ENCODE measurements at places on chromosomes 7 and 10. TPM values are rescaled to one million over a fixed set of nuclear protein-coding genes. Genes with fewer than 3 reads are reported as not detected.

ZMYND11 gene
- 14.2 TPM for polyA plus RNA-seq

PAPOLB gene
- not detected for polyA plus RNA-seq

BICC1 gene
- 0.49 TPM for polyA plus RNA-seq

BUB3 gene
- 18.9 TPM for polyA plus RNA-seq

LEP gene
- 0.02 TPM for polyA plus RNA-seq

PAX2 gene
- not detected for polyA plus RNA-seq

FFAR4 gene
- polyA plus RNA-seq, result 0.15 TPM

TMEM229A gene
- not detected for polyA plus RNA-seq

SPDYE18 gene
- polyA plus RNA-seq, result 0.20 TPM

JAKMIP3 gene
- 0.12 TPM for polyA plus RNA-seq

GPR15LG gene
- 321 TPM for polyA plus RNA-seq

DYDC1 gene
- polyA plus RNA-seq, result not detected

ENKUR gene
- polyA plus RNA-seq, result 0.08 TPM

CDK14 gene
- 0.59 TPM for polyA plus RNA-seq

CRTAC1 gene
- 1.4 TPM for polyA plus RNA-seq

CYP3A4 gene
- 0.16 TPM for polyA plus RNA-seq

SFRP4 gene
- 0.06 TPM for polyA plus RNA-seq

NUDT13 gene
- 1.8 TPM for polyA plus RNA-seq

MBLAC1 gene
- 2.7 TPM for polyA plus RNA-seq

CRPPA gene
- 0.12 TPM for polyA plus RNA-seq

LRRD1 gene
- not detected for polyA plus RNA-seq

HOGA1 gene
- polyA plus RNA-seq, result 0.78 TPM

PDE6C gene
- polyA plus RNA-seq, result not detected

MYL7 gene
- polyA plus RNA-seq, result 0.12 TPM

ZNRF2 gene
- 7.9 TPM for polyA plus RNA-seq

IL15RA gene
- 6.4 TPM for polyA plus RNA-seq

TECPR1 gene
- polyA plus RNA-seq, result 8.4 TPM

ZCCHC24 gene
- 3.3 TPM for polyA plus RNA-seq

BCAP29 gene
- 46.4 TPM for polyA plus RNA-seq

SEMA3E gene
- 0.28 TPM for polyA plus RNA-seq

WDR11 gene
- 22.3 TPM for polyA plus RNA-seq

SLC18A3 gene
- not detected for polyA plus RNA-seq

CPA4 gene
- polyA plus RNA-seq, result 41.2 TPM

CTAGE8 gene
- polyA plus RNA-seq, result 0.01 TPM

CHAT gene
- polyA plus RNA-seq, result not detected

CAV1 gene
- 57.9 TPM for polyA plus RNA-seq

EPHB6 gene
- polyA plus RNA-seq, result 33.3 TPM

SPDYE8 gene
- polyA plus RNA-seq, result not detected

PARD3 gene
- 40.3 TPM for polyA plus RNA-seq

PALD1 gene
- polyA plus RNA-seq, result 3.4 TPM

ZMIZ2 gene
- polyA plus RNA-seq, result 66.6 TPM

CNPY1 gene
- not detected for polyA plus RNA-seq

ACBD7 gene
- 0.09 TPM for polyA plus RNA-seq

TBX20 gene
- not detected for polyA plus RNA-seq

PLEKHS1 gene
- 0.08 TPM for polyA plus RNA-seq

XRCC2 gene
- polyA plus RNA-seq, result 2.0 TPM

CCDC7 gene
- 0.46 TPM for polyA plus RNA-seq

TBC1D12 gene
- polyA plus RNA-seq, result 4.0 TPM

GNAT3 gene
- polyA plus RNA-seq, result not detected
